ENCODE measurements at places on chromosomes 6 and 20.

DNA sequence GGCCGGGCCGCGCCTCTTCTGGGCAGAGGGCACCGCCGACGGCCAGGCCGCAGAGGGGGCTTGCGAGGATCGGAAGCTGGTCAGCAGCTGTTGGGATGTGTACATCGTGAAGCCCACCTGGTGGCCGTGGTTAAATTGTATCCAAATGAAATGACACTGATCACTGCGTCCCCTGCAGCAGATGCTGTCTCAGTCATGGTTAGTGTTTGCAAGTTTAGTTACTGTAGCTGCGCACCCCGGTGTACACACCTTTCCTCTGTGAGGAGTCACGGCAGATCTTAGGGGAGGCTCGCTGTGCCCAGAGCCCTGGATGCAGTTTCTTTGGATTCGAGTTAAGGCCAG, 653 bp downstream of the NAA20 start:
- DNase-seq = no peak

GRCh38 chr6:4802312-4802935, 26.2 kb downstream of the CDYL start:
- no peak for DNase-seq

DNA sequence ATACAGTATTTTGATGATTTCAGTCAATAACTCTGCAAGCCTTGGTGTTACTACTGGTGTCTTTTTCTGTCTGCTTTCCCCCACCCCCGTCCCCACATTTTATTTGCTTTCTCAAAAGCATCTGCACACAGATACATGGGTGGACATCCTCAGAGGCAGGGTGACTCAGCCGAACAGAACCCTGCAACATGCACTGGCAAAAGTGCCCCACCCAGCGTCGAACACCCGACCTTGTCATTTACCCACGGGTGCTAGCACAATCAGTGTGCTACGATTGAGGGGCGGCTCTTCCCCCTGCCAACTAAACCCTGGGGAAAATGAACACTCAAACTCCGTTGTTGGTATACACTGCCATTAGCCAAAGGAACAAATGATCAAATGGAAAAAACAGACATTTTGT, 115.9 kb upstream of the NAA20 start:
- DNase-seq = no peak

DNA sequence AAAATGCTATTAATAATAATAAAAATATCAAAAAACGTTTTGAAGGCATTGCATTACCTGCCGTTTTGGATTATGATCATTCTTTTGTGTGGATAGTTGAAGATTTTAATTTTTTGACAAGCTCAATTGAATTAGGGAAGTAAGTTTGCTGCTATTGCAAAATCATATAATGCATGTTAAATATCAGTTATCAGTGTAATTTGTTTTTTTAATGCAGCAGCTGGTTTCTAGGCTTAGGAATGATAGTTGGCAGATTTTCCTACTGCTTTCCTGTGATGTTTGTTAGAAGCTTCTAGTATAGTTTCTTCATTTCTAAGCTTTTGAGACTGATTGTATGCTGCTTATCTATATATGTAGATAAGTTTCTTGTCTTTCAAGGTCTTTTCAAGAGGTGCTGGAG, 99.0 kb downstream of the JARID2 start:
- no peak for DNase-seq

DNA sequence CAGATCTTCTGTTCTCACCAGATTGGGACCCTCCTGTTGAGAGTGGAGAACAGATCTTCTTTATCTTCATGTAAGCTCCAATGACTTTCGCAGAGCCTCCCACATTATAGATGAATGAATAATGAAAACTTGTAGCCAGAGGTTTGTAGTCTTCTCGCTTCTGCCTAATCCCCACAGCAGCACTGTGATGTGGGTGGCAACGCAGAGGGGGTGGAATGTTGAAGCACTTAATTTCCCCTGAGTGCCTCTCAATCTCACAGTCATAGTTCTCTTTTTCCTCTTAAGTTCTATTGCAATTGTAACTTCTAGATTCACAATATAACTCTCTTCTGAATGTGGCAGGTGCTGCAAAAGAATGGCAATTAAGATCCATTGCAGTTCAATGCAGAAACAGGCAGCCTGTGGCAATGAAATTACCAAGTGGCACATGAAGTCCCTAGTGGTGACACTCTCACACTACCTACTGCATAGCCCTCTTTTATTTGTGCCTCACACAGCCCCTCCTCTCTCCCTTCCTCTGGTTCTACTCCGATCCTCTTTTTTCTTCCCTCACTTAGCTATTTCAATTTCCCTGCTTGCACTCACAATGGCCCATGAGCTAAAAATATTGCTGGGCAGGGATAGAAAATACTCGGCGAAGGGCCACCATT, 281.9 kb downstream of the UBE3D start:
- no peak for DNase-seq

- no peak for DNase-seq
Observed at GRCh38 chr6:52549428-52549827, 27.4 kb downstream of the TRAM2 start.

DNA sequence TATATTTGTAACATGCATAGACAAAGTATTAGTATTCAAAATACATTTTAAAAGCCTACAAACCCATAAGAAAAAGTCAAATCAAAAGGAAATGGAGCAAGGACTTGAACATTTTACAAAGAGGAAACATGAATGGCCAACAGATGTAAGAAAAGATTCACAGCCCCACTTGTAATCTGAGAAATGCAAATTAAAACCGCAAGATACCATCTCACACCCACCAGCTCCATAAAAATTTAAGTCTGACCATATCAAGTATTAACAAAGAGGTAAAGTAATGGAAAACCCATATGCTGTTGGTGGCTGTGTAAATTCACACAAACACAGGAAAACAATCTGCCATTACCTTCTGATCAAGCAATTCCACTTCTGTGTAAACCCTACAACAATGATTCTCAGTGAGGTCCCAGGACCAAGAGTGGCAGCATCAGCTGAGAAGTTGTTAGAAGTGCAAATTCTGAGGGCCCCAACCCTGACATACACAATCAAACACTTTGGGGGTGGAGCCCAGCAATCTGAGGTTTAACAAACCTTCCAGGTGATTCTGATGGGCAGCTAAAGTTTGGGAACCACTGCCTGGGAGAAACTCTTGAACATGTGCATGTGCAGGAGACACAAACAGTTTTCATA, 30.9 kb downstream of the BCL2L1 start:
- DNase-seq = no peak

DNA sequence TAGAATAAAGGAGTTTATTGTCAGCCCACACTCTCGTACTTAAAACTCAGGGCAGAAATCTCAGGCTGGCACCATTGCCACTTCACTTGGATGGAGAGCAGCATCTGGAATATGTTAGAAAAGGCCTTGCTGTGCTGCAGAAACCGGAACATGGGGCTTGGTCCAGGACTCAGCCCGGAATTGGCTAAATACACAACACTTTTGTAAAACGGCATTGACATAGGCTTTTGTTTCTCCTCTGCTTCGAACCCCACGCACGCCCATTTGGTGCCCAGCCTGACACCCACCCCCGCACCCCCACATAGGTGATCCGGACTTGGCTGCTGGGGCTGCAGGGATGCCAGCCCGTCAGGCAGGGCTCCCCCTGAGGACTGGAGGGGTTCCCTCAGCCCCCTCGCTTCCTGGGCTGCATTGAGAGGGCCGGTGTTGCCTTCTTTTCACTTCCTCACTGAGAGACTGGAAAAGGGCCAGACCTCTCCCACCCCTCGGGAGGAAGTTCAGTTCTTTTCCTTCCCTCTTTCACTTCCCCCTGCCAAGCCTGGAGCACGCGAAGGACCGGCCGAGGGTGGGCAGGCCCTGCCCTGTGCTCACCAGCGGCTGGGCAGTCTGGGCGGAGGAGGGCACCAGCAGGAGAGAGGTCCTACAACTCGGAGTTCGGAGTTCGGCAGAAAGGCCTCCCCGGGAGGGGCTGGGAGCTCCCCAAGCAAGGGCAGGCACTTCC, 17.9 kb upstream of the CST3 start:
- DNase-seq = no peak

Measured in fibroblast of pulmonary artery (primary cell).